CD4-positive, alpha-beta T cell treated with Interleukin-6 at 100 ng/mL for 8 hours (primary cell): ENCODE measurements at places on chromosomes 3 and 15.
A peak's percentile ranks its signal among the peaks of the same experiment; 100 is the strongest.

DNA sequence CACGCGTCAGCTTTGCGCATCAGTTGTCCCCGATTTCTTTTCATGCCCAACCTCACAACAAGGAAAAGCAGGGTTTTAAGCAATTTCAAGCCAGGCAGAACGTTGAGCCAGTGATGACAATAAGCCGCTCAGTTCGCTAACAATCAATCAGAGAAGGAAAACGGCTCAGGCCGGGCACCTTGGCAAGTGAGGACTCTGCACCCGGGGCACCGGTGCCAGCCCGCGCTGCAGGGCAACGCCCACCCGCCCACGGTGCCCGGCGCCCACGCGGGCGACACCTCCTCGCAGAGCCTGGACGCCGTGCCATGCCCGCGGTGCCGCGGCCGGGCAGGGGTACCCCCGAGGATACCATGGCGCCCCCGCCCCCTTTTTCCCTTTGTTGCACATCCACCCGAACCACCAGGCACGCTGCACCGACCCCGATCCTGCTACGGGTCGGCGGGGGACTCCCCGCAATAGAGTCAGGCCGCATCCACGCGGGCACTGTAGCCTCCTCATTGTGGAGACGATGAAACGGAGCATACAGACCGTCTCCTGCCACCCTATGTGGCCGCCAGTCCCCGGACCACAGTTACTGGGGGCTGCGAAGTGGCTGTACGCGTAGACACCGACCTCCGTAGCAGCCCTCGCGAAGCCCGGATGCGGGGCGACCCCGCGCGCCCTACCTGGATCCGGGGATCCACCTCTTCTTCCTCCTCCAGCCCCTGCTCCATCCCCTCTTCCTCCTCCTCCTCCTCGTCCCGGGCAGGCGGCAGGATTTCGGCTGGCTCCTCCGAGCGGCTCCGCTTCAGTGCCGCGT lies 581 bp downstream of the SH3BP5 start:
- no peak for DNase-seq

- DNase-seq: no peak
These were observed 84.8 kb downstream of the COL6A5 start for GRCh38 chr3:130430266-130430665.

DNA sequence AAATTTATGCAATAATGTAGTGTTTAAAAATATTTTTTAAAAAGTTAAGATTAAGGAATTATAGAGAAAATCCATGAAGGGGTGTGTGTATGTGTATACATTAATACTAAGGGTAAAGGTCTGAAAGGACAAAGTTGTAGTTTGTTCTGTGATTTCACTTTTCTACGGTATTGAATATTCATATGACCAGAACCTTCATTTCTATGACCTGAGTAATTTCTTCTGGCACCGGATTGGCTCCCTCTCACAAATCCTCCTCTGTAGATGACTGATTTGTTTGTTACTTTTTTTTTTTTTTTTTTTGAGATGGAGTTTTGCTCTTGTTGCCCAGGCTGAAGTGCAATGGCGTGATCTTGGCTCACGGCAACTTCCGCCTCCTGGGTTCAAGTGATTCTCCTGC lies 20.9 kb downstream of the GMPS start:
- no peak for DNase-seq

DNA sequence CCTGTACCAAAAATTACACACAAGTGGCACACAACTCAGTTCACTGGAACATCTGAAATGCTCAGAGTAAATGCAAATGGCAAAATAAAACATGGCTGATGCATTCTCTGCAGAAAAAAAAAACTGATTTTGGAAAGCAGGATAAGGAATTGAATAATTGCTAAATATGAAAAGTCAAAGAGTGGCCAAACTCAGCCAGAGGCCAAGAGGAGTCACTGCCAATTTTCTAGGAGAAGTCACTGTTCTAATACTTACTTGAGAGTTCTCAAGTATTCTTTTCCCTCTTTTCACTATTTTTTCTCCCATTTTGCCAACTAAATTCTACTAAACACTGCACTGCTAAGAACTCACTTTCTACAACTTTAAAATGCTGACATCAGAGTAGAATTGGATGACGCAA lies 1018.6 kb downstream of the TUSC7 start:
- no peak for DNase-seq

- no peak for DNase-seq
These were observed 55.5 kb downstream of the PLS1 start for GRCh38 chr3:142651711-142652110.

DNA sequence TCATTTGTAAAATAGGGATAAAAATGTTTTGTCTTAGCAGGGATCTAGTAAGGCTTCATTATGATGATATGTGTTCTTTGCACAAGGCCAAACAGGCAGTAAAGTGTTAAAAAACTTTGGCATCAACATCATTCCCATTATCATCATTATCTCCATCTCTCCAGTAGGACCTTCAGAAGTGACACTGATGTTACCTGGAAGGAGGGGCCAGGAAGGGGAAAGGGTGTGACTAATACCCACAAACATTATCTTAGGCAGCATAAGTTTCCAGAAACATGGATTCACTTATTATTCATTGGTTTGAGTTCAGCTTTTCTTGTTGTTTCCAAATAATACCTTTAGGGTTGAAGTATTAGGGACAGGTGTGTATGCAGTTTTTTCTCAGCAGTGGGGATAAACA lies 399.6 kb downstream of the PTPRG start:
- no peak for DNase-seq

DNA sequence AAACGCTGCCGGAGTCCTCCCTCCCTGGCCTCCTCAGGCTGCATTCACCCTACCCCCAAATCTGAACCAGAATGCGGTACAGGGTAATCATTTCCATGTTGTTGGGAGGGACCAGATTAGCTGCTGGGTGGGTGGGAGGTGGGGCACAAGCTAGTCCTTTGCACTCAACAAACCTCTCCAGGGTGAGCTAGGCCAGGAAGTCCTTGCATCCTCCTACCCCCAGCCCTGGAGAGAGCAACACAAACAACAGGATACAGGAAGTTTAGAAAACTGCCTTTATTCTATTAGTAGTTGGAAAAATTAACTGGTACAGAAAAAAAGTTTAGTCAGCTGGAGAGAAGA lies 702 bp upstream of the GPX1 start:
- DNase-seq: no peak

GRCh38 chr3:54659347-54659746 lies 268.5 kb downstream of the LRTM1 start:
- no peak for DNase-seq

DNA sequence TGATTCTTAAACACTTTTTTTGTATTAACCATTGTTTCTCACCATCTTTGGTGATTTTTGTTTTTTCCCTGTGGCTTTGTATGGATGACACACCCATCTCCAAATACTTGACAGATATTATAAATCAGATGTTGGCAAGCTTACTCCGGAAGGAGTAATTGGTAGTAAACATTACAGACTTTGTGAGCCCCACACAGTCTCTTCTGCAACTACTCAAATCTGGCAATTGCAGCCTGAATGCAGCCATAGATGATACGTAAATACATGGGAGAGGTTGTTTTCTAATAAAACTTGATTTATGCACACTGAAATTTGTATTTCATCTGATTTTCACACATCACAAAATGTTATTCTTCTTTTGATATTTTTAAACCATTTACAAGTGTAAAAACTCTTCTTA lies 331.5 kb downstream of the ARPP21 start:
- DNase-seq: no peak

- no peak for DNase-seq
These were observed 11.9 kb upstream of the CLASP2 start for GRCh38 chr3:33729993-33730392.

DNA sequence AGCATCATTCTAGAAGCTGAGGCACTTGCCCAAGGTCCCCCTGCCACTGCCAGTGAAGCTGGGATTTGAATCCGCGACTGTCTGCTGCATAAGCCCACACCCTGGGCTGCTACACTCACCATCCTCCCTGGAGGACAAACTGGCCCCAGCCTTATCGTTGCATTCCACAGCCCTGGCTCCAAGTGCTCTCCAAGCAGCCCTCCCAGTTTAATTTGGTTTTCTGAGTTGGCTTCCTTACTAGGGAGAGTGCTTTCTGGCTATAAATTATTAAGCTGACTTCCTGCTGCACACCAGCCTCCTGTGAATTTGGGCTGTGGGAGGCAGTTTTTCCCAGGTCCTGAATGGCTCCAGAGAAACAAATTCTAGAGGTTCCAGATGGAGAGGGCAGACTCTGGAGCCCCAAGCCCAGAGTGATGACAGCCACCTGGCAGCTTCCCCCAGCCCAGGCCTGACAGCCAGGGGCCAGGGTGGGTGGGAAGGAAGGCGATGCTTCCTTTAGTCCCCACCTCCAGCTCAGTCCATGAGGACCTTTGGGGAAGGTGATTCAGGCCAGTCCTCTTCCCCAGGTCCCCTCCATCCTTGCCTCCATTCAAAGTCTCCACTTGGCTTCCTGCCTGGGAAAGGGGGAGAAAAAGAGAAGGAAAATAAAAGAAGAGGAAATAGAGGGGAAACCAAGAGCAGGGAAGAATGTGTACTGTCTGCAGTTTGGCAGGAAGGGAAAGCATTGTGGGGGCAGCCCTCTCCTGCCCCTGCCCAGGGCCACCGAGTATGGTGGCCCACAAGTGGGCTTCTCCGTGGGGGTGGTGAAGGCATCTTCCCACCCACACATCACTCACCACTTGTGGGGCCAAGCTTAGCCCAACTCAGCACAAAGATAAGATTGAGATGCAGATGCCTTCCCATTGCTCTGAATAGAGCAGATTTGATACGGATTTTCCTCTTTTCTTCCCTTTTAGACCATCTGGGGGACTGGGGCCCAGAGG lies 69.6 kb downstream of the SEMA5B start:
- no peak for DNase-seq

- DNase-seq: no peak
These were observed 60.9 kb downstream of the MSL2 start for GRCh38 chr3:136135039-136135802.

GRCh38 chr3:8665407-8665896 lies 20.9 kb upstream of the SSUH2 start:
- DNase-seq: no peak

GRCh38 chr15:68700455-68701123 lies 120.1 kb downstream of the ANP32A start:
- DNase-seq: no peak

DNA sequence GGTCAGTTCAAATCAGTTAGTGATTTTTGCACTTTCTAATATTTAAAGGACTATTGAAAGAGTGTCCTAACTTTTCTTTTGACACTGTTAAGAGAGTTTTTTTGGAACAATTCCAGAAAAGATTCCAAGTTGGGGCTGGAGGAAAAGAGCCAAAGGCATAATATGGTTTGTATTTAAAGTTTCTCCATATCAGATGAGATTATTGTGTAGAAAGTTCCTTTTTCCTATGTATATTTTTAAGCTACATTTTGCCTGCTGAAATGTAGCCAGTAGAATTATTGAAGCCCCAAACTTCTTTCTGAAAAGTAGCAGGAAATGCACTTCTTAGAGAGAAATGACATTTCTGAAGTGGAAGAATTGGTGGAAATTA lies 136.5 kb upstream of the TSC22D2 start:
- DNase-seq: no peak

- DNase-seq: no peak
These were observed 416.7 kb downstream of the ZBTB20 start for GRCh38 chr3:114730397-114730796.

DNA sequence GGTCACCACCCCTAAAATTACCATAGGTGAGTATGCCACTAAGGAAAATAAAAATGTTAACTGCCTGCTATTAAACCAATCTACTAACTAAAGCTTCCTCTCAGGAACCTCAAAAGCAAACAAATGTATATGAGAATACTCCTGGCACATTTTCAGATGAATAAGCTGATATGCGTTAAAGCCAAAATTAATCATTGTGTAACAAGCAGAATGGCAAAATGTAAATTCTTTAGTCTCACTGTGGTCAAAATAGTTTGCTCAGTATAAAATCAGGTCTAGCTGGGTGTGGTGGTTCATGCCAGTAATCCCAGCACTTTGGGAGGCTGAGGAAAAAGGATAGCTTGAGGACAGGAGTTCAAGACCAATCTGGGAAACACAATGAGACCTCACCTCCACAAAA lies 53.6 kb downstream of the SUMF1 start:
- no peak for DNase-seq

- peak; percentile 64 for DNase-seq
These were observed 15.0 kb downstream of the SFMBT1 start for GRCh38 chr3:53030619-53031449.
